Naive thymus-derived CD4-positive, alpha-beta T cell (primary cell): ENCODE measurements at places on chromosomes 3 and 15.

DNA sequence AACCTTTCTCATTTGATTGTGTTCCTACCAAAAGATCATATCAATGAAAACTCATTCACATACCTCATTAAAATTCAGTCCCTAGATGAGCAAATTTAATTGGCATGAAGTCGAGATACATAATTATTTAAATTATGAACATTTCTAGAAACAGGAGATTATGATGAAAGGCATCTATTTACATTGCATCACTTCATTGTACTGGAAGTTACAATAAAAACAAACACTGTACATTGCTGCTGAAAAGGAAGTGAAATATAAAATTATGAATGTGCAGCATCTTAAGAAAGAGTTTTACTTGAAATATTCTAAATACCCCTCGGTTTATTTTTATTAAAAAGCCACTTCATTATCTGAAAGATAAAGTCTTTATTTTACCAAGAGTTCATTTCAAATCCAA, 163.4 kb upstream of the ZNF385D start:
- no peak overlapping the region for H3K4me3 ChIP-seq
- H3K27ac ChIP-seq, result no peak overlapping the region
- no peaks in the 10 kb centered on the region for H3K36me3 ChIP-seq
- H3K4me1 ChIP-seq, result no peaks in the 10 kb centered on the region

- no peak for DNase-seq
- H3K36me3 ChIP-seq, result no peaks in the 10 kb centered on the region
- no peak overlapping the region for H3K27ac ChIP-seq
Measured at GRCh38 chr3:98734306-98734705, 28.8 kb upstream of the ST3GAL6 start.

- H3K27me3 ChIP-seq, result no peaks in the 10 kb centered on the region
- no peaks in the 10 kb centered on the region for H3K4me1 ChIP-seq
- no peak overlapping the region for H3K4me3 ChIP-seq
- H3K36me3 ChIP-seq, result no peaks in the 10 kb centered on the region
- no peak overlapping the region for H3K27ac ChIP-seq
Measured at GRCh38 chr15:42012241-42012640, 8.6 kb downstream of the PLA2G4E start.

DNA sequence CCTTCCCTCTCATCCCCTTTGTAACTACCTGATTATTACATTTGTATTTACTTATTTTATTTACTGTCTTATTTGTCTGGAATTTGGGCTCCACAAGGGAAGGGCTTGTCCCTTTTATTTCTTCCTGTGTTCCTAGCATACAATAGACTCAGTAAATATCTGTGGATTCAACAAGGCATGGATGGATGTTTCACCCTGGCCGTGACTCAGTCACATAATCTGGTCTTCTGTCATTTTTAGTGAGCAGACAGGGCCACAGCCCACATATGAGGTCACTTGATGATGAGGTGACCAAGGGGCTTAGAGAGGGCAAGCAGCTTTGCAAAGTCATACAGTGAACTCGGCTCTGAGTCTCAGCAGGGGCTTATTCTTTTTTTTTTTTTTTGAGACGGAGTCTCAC, 7.8 kb upstream of the DAG1 start:
- H3K4me3 ChIP-seq, result no peak overlapping the region
- no peaks in the 10 kb centered on the region for H3K27me3 ChIP-seq
- H3K27ac ChIP-seq, result no peak overlapping the region
- no peak for DNase-seq
- H3K36me3 ChIP-seq, result no peaks in the 10 kb centered on the region

- no peak overlapping the region for H3K4me3 ChIP-seq
- H3K36me3 ChIP-seq, result no peaks in the 10 kb centered on the region
- no peaks in the 10 kb centered on the region for H3K27me3 ChIP-seq
- H3K4me1 ChIP-seq, result no peaks in the 10 kb centered on the region
Measured at GRCh38 chr15:98154863-98155262, 194.4 kb downstream of the ARRDC4 start.

- no peak overlapping the region for H3K4me3 ChIP-seq
- no peak overlapping the region for H3K27ac ChIP-seq
- DNase-seq, result no peak
Measured at GRCh38 chr3:10941972-10942371, 50.6 kb upstream of the SLC6A1 start.

DNA sequence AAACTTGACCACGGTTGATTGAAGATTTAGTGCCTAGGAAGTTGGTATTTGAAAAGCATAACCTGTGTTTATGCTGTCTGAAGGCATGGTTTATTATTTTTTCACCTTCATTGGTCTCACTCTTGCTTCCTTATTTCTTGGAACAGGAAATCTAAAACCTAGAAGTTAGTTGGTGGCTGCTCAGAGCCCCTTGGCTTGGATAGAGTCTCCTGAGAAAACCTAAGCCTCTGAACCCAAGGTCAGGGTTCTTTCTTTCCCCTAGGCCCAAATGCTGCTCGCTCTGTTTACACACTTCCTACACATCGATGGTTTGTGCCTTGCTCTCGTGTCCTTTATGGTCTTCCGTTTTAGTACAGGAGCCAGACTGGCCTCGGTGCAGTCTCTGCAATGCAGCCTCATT, 82.2 kb downstream of the TRAK1 start:
- H3K27me3 ChIP-seq, result no peaks in the 10 kb centered on the region
- peaks cover 3% of the 10 kb centered on the region for H3K36me3 ChIP-seq
- no peaks in the 10 kb centered on the region for H3K4me1 ChIP-seq

DNA sequence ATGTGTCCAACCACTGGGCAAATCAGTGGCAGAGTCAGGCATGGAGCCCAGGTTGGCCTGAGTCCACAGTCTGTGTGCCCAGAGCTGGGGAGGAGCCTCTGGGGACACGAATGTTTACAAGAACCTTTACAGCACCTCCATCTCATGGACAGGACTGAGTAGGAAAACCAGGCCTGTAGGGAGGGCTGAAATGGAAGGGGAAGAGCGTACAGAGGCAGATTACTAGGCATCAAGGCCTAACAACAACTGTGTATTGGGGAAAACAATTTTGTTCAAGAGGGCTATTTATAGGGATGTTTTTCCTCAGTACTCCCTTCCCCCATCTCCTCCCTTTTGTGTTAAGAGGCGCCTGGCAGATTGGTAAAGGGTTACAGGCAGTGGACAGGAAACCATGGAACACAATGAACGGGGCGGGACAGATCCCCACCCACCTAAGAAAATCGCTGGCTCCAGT, 15.1 kb upstream of the ARHGAP31 start:
- H3K4me3 ChIP-seq, result no peak overlapping the region
- no peak for DNase-seq
- no peaks in the 10 kb centered on the region for H3K27me3 ChIP-seq
- no peak overlapping the region for H3K27ac ChIP-seq
- no peaks in the 10 kb centered on the region for H3K4me1 ChIP-seq

DNA sequence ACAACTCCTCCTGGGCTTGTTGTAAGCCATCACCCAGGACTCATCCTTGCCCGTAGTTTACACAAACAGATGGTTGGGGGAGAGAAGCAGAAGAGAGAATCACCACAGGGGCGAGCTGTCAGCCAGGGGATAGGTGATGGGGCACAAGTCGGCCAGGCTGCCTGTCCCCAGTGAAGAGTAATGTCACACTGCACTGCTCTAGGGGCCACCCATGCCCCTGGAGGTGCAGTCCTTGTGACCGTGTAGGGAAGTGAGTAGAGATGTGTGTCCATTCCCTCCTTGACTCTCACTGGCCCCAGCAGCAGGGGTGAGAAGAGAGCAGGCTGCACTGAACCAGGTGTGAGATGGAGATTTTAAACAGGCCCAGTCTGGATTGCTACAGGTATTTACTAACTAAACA, 17.1 kb upstream of the PRSS50 start:
- no peak overlapping the region for H3K27ac ChIP-seq
- H3K27me3 ChIP-seq, result no peaks in the 10 kb centered on the region
- no peak overlapping the region for H3K4me3 ChIP-seq
- DNase-seq, result no peak
- H3K4me1 ChIP-seq, result no peaks in the 10 kb centered on the region

DNA sequence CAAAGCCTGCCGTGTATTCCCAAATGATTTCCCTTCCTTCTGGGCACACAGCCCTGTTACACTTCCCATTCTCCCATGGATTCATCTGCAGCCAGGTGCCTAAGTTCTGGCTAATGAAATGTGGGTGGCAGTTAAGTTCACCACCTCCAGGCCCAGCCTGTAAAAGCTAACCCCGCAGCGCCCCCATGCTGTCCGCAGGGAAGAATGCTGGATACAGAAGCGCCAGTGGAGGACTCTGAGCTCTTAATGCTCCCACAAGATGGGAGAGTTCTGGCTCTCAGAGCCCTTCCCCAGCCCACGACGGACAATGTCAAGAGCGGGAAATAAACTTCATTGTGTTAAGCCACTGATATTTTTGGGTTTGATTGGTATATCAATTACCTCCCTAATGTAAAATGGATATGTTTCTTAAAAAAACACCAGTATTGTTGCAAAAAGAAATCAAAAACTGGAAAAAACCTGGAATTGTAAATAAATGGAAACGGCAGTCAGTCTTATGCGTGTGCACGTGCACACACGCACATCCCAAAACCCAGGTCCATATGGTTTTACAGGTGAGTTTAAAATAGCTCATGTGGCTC, 37.7 kb upstream of the FGD5 start:
- no peaks in the 10 kb centered on the region for H3K27me3 ChIP-seq
- no peaks in the 10 kb centered on the region for H3K36me3 ChIP-seq
- no peak for DNase-seq
- H3K4me1 ChIP-seq, result no peaks in the 10 kb centered on the region

- no peak overlapping the region for H3K4me3 ChIP-seq
- no peak for DNase-seq
- H3K4me1 ChIP-seq, result no peaks in the 10 kb centered on the region
Measured at GRCh38 chr3:73796382-73796781, 171.6 kb upstream of the PDZRN3 start.
